A549 treated with ZK216348 at 1 μM for 4 hours (cell line): ENCODE measurements at places on chromosomes 5 and 9. TPM values are rescaled to one million over a fixed set of nuclear protein-coding genes. Genes with fewer than 3 reads are reported as not detected.

The CTSV gene
- total RNA-seq: 11.7 to 13.9 TPM (median 12.8 TPM) in 5 replicates

The ARHGEF39 gene
- 14.7 to 19.5 TPM (median 18.0 TPM) in 5 replicates for total RNA-seq

The ANKRD31 gene
- 0.05 to 0.08 TPM (median 0.06 TPM) in 5 replicates for total RNA-seq

The CORO2A gene
- 0.65 to 1.2 TPM (median 1.0 TPM) in 5 replicates for total RNA-seq

The PAEP gene
- 0.20 to 0.41 TPM in 2 of 5 replicates, not detected in the others for total RNA-seq

The INSL4 gene
- total RNA-seq: 13.6 to 17.0 TPM (median 16.2 TPM) in 5 replicates

The RNF130 gene
- total RNA-seq: 36.9 to 45.0 TPM (median 42.5 TPM) in 5 replicates

The HDHD3 gene
- total RNA-seq: 14.5 to 28.6 TPM (median 23.9 TPM) in 5 replicates

The MTMR12 gene
- total RNA-seq: 12.5 to 18.8 TPM (median 16.6 TPM) in 5 replicates

The GARNL3 gene
- total RNA-seq: 1.8 to 3.3 TPM (median 2.8 TPM) in 5 replicates

The DBH gene
- not detected in 5 replicates for total RNA-seq

The IL17B gene
- not detected in 5 replicates for total RNA-seq

The FOXD4L4 gene
- 0.08 to 0.13 TPM (median 0.13 TPM) in 3 of 5 replicates, not detected in the others for total RNA-seq

The HRH2 gene
- 0.46 to 0.73 TPM (median 0.51 TPM) in 5 replicates for total RNA-seq

The ACSL6 gene
- total RNA-seq: 0.06 TPM in 1 of 5 replicates, not detected in the others

The GFPT2 gene
- total RNA-seq: 41.3 to 62.8 TPM (median 57.6 TPM) in 5 replicates

The SLC6A3 gene
- total RNA-seq: 0.13 to 0.45 TPM (median 0.16 TPM) in 5 replicates

The KCNIP1 gene
- not detected in 5 replicates for total RNA-seq

The IL13 gene
- 0.13 TPM in 1 of 5 replicates, not detected in the others for total RNA-seq

The SURF4 gene
- total RNA-seq: 155 to 210 TPM (median 205 TPM) in 5 replicates

The C9orf153 gene
- 0.14 to 0.46 TPM (median 0.35 TPM) in 4 of 5 replicates, not detected in the other for total RNA-seq

The IL4 gene
- total RNA-seq: not detected in 5 replicates

The NDST1 gene
- total RNA-seq: 40.4 to 72.8 TPM (median 62.6 TPM) in 5 replicates

The NR5A1 gene
- total RNA-seq: 0.09 TPM in 1 of 5 replicates, not detected in the others

The ZNF354B gene
- 3.1 to 6.1 TPM (median 5.2 TPM) in 5 replicates for total RNA-seq

The NIM1K gene
- 0.16 to 0.39 TPM (median 0.23 TPM) in 4 of 5 replicates, not detected in the other for total RNA-seq
